ENCODE measurements at places on chromosomes 13 and 19.

GRCh38 chr13:30388406-30389283 is 33.6 kb upstream of the UBE2L5 start:
- no peak for DNase-seq

- no peak for DNase-seq
Measured at GRCh38 chr13:80341101-80341755, at the start of gene SPRY2. TSS of gene SPRY2 (minus strand) at chr13:80341126. CDS start at chr13:80337705, 3,421 bp downstream.

DNA sequence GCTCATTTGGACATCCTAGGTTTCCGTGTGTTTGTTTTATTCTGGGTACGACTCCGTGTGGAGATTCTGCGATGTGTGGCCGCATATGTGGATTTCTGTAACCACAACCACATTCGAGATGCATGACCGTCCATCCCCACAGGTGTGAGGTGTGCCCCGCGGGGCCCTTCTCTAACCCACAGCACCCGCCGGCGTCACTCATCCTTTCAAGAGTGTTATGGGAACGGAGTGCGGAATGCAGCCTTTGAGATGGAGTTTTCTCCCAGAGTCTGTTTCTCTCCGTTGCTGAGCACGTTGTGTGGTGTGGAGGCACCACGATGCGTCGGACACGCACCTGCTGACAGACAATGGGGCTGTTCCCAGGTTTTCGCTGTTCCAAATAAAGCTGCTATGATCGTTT is 40.0 kb downstream of the C13orf46 start:
- no peak for DNase-seq

GRCh38 chr19:3801412-3802096 is 15.4 kb upstream of the MATK start:
- no peak for DNase-seq

- no peak for DNase-seq
Measured at GRCh38 chr13:25660996-25661395, 289.2 kb downstream of the ATP8A2 start.

DNA sequence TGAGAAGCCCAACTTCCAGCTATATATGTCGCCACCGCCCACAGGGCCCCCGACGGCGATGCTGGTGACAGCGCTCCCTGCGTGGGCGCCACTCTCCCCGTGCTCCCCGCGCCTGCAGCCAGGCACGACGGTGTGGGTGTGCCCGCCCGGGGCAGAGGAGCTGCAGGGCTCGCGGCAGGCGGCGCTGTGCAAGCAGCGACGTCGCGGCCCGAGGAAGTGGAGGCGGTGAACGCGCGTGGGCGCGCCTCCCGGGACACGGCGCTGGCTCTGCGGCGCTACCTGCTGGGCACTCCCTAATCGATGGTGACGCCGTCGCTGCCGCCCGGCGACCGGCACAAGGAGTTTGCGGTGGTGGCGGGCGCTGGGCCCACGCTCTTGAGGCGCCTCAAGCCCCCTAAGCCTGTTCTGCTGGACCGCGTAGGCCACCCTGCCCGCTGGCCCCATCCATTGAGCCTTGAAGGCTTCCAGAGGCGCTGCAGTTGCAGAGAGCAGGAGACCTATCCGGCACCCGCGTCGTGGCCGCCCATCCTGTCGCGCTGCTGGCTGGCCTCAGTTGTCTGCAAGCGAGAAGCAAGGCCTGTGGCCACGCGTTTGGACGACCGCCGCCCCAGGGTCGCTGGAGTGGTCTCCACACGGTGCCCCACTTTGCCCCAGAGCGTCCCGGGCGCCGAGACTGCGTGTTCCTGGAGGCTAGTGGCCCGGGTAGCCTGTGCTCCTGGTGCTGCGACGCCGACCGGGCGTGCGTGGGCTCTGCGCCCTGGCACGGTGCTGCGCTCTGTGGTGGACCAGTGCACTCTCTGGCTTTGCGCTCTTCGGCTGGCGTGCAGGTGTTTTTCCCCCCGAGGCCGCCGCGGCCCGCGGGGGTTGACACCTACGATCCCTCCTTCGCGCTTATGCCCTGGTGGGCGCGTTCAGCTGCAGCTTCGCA is 23.1 kb downstream of the LRFN3 start:
- DNase-seq, result no peak

DNA sequence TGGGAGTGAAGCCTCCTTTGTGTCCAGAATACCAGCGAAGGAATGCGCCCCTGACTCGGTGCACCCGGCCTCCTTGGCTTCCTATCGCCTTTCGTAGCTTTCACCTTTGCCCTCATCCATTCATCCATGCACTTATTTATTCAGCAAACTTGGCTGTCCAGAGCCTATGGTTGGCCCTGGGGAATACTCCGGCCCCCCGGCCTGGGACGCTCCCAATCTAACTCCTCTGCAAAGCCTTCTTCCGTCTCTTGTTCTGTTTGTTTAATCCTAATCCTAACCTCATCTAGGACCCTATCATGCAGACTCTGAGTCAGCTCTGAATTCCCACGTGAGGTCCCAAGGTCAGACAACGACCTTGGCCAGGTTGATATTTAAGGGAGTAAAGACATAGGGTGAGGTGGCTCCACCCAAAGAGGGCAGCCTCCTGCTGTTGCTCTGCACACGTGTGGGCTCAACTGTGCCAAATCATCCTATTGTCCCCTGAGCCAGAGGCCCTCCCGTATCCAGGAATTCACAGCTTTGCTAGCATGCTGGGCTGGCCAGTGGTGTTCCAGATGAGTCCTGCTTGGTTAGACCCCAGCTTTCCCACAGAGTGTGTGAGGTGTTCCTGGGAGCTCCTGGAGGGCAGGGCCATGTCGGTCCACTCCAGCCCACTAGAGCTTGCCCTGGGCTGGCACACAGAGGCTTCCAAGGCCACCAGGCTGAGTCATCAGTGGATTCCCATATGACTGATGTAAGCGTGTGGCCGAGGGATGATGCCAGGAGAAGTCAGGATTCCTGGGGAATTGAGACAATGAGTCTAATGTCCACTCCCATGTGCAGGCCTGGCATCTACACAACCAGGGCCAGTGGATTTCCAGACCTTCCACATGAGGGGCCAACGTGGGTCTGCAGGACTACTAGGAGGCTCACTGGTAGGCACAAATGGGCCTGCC is 6.5 kb upstream of the CCNE1 start:
- DNase-seq, result no peak

DNA sequence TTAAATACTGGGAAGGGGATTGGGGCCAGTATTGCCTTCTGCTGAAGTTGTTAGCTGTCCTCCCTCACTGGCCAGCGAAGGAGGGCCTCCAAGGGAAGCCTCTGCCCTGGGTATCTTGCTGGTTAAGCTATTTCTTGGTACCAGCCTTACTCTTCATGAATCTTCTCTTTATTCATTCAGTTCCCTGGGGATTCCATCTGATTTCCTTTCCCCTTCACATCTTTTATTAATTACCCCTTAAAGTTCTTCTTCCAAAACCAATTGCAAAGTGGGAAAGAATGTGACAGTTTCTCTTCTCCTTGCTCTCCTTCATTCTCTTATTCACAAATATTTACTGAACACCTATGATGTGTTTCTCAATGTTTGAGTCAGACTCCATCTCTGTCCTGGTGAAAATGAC is 36.7 kb upstream of the STK24 start:
- no peak for DNase-seq

GRCh38 chr19:42683917-42684513 is 56.3 kb downstream of the PSG3 start:
- DNase-seq, result no peak

- DNase-seq, result no peak
Measured at GRCh38 chr13:94480672-94481145, 1.2 kb upstream of the DCT start.

DNA sequence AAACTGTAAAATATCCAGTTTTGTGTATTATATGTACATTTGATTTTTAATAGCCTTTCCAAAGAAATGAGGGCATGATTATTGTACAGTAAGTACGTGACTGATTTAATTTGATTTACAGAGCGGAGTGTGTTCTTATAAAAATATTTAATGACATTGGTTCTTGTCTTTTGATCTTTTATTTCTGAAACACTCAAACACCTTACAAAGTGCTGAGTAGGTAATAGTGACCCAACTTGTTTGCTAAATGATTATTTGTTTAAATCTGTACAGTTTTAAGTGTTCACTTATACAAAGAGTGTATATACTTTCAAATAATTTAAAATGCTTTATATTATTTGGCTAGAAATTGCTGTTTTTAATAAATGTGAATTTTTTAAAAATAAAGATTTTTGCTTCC is 71.5 kb downstream of the COG3 start:
- DNase-seq, result no peak

GRCh38 chr19:51331716-51332115 is 10.2 kb downstream of the VSIG10L start:
- DNase-seq, result no peak

DNA sequence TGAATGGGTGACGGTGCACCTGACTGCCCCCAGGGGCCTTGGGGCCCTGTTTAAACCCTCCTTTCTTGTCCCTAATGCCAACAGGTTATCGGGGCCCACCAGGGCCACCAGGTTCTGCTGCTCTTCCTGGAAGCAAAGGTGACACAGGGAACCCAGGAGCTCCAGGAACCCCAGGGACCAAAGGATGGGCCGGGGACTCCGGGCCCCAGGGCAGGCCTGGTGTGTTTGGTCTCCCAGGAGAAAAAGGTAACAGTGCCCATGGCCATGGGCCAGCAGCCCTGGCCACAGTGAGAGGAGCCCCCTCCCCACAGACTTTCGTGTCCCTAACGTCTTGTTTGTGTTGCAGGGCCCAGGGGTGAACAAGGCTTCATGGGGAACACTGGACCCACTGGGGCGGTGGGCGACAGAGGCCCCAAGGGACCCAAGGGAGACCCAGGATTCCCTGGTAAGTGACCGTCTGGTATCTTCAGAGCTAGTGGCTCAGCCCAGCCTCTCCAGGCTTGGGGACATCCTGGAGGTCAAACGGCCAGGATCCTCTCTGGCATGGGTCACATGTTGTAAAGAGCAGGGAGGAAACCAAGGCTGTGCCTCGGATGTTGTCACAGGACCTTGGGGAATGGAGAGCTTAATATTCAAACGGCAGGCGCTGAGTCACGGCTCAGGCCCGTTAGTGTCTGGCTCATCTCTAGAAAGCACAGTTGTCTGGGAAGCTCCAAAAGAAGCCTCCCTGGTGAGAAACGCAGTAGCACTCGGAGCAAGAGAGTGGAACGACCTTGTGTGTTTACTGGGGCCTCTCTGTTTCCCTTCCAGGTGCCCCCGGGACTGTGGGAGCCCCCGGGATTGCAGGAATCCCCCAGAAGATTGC is 58.3 kb downstream of the RAB20 start:
- DNase-seq, result no peak

DNA sequence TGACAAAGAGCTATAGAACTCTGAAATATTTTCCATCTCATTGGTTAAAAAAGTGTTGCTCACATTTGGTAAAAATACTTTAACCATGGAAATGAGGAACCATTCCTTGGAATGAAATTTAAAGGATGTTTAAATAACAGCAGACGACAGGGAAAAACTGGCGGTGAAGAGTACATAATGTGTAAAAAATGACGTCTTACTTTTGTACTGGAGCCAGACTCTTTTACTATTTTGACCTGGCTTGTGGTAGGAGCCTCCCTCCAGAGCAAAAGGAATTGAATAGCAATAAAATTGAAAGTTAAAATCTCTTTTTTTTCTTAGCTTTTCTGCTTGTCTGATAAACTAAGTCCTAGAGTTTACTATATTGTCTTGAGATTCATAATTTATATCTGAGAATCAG is 426.2 kb upstream of the KLHL1 start:
- DNase-seq, result no peak

All from NK-92 treated with Interleukin-12 subunit alpha and Interleukin-12 subunit beta, amount 100 ng/mL, for 24 hours (cell line).